EH (cell line): ENCODE measurements at places on chromosomes 2 and 18.

DNA sequence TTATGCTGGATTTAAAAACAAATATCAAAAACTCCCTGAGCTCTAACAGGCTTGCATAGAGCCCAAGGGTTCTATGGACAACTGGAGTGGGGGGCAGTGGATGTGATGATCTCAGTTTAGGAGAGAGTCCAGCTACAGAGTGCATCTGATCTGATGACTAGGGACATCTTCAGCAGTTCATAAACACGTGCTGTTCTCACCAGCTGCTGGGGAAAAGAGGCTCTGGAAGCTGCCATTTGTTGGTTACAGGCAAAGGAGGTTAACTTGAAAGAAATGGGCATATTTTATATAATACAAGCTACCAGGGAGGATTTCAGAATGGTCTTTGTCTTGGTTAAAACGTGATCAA is 36.0 kb upstream of the ZNF396 start:
- DNase-seq: no peak

- peak; percentile 20 for DNase-seq
These were observed 27.1 kb upstream of the BARD1 start for GRCh38 chr2:214836568-214836967.

DNA sequence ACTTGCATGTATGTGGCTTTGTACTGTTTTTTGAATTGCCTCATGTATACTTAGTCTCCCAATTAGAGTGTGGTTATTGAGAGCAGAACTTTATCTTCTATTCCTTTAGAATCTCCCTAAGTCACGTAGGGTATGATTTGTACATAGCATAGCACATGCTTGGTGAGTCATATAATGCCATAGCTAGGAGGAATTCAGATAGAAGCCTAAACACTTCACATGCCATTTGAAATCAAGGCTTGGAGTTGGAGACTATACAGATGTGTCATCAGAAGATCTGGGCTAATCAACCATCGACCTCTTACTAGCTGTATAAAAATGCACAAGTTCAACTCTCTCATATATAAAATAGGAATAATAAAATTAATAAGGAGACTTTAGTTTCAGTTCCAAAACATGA is 222.6 kb upstream of the ST6GAL2 start:
- DNase-seq: peak; percentile 54

GRCh38 chr2:178923546-178923945 is 116.3 kb upstream of the TTN start:
- DNase-seq: no peak

- DNase-seq: peak; percentile 75
These were observed 67.4 kb downstream of the STEAP3 start for GRCh38 chr2:119290859-119291587.

- no peak for DNase-seq
These were observed 33.1 kb upstream of the CYP27A1 start for GRCh38 chr2:218748741-218749441.

DNA sequence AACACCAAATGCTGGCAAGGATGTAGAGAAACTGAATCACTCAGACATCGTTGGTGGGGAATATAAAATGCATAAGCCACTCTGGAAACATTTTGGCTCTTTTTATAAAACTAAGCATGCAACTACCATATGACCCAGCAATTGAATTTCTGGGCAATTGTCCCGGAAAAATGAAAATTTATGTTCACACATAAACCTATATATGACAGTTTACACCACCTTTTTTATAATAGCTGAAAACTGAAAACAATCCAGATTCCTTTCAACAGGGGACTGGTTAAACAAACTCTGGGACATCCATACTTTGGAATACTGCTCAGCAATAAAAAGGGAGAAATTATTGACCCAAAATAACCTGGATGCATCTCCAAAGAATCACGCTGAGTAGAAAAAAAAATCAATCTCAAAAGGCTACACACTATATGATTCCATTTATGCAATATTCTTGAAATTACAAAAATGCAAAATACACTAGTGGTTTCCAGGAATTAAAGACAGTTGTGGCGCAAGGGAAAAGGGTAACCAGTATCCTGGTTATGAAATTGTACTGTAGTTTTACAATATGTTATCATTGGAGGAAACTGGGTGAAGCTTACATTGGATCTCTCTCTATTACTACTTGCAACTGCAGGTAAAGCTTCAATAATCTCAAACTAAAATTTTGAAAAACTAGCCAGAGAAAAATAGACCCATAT is 130.2 kb upstream of the PID1 start:
- DNase-seq: no peak

DNA sequence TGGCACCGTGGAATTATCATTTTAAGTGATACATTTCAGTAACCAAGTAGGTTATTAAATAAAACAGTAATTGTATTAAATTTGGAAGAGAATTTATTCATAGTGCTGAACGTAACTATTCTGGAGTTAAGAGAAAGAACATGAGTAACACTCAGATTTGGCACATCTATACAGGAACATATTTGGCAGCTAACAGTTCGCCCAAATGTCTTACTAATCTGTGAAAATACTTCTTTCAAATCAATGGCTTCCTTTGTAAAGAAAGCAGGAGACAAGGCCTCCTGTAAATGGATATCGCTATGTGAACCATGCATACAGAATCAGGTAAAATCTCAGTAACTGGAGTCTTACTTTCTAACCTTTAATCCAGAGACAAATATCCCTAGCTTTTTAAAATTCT is 64.4 kb downstream of the ZNF516 start:
- no peak for DNase-seq

DNA sequence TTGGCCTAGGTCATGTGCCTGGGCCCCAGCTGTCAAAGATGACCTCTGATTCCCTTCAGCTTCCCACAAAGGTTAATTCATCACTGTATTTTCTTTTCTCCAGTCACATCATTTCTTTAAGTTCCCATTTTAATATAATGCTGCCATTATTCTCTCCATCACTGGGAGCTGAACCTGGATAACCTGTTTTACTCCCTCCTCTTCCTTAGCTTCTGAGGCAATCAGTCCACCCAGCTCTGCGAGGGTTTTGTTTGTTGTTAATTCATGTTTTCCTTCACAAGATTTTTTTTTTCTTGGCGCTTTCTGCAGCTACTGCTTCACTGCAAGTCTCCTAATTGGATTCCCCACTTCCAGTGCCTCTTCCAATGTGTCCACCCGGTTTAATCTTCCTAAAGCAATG is 5.1 kb upstream of the EML4 start:
- DNase-seq: no peak

DNA sequence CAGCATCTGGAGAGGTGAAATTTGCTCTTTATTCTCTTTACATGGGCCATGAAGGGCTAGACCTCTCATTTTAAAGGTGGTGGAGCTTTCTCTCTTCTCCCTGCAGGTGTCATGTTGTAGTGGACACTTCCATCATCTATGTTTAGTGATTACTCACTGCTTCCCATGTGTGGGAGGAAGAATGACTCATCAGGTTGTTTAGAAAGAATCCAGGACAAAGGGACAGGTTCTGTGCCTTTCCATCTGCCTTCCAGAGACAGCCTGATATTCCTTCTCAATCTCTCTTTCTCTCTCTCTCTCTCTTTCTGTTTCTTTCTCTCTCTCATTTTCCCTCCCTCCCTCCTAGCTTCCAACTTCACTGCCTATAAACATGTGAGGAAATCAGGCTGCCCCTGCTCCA is 38.7 kb downstream of the SCG2 start:
- DNase-seq: peak; percentile 73

GRCh38 chr2:11393711-11394236 is 49.3 kb upstream of the ROCK2 start:
- DNase-seq: peak; percentile 33

GRCh38 chr2:10864861-10865636 is 46.7 kb upstream of the KCNF1 start:
- DNase-seq: no peak

- DNase-seq: no peak
These were observed 461.4 kb downstream of the GALR1 start for GRCh38 chr18:77711096-77711495.

- DNase-seq: no peak
These were observed 7.8 kb upstream of the IL1R2 start for GRCh38 chr2:101983928-101984327.

DNA sequence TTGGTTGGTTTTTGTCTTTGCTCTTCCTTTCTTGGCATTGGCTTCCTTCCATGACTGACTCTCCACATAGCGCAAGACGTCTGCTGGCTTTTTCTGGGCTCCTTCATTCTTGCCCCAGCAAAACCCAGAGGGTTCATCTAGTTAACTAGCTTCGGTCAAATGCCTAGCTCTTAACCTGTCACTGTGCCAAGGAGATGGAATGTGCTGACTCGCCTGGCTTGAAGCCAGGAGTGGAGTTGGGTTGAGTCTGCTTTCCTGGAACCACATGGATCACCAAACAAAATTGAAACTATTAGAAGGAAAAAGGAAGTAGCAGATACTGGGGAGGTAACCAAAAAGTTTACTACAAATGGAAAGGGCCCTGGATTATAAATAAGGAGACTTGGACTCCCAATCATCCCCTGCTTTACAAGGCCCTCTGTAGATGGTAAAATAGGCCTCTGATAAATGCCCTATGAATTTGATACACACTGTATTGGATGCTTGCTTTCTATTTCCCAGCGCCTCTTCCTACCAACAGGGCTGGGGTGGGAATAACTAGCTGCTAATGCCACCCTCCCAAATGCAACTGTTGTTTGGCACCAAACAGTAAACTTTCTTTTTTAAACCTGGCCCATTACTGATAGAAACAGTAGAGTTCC is 11.3 kb downstream of the MALT1 start:
- peak; percentile 85 for DNase-seq

DNA sequence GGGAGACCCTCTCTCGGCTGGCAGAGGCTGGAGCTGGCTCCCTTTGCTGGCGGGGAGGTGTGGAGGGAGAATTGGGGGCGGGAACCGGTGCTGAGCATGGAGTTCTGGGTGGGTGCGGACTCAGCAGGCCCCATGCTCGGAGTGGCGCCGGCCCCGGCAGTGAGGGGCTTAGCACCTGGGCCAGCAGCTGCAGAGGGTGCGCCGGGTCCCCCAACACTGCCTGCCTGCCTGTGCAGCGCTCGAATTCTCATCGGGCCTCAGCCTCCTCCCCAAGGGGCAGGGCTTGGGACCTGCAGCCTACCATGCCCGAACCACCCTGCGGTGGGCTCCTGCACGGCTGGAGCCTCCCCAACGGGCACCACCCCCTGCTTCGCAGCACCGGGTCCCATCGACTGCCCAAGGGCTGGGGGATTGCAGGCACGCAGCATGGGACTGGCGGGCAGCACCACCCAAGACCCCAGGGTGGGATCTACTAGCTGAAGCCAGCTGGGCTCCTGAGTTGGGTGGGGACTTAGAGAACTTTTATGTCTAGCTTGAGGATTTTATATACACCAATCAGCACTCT is 129.8 kb downstream of the LRRC30 start:
- DNase-seq: no peak

GRCh38 chr2:106095478-106096298 is 98.4 kb downstream of the UXS1 start:
- no peak for DNase-seq

DNA sequence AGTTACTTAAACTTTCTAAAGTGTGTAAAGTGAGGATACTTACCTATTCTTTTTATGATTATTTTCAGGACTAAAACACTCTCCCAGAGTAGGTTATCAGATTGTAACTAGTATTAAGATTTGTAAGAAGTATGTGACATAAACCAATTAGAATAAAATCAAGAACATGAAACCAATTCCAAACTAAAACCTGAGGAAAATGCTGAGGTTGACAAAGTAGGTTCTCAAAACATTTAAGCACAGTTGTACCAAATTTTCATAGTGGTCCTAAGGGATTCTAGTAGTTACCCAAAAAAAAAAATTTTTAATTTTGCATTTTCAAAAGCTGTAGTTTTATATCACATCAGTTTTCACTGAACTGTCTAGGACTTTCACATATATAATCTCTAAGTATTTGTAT is 157.3 kb downstream of the MEMO1 start:
- DNase-seq: no peak

DNA sequence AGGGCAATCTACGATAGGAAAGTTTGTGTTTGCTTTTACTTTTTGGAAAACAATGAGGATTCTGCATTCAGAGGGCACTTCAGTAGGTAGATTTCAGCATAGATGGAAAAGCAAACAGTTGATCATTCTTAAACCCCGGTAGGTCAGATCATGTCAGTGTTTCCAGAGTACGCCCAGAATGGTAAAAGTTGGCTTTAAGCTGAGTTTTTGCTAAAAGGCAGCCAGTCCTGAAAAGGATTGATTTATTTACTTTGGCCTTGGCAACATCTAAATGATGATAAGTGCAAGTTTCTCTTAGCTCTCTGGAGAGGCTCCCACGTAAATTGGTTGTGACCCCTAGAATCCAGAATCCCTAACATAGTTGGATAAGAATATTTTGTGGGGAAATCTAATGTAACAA is 168.0 kb downstream of the DIS3L2 start:
- no peak for DNase-seq

DNA sequence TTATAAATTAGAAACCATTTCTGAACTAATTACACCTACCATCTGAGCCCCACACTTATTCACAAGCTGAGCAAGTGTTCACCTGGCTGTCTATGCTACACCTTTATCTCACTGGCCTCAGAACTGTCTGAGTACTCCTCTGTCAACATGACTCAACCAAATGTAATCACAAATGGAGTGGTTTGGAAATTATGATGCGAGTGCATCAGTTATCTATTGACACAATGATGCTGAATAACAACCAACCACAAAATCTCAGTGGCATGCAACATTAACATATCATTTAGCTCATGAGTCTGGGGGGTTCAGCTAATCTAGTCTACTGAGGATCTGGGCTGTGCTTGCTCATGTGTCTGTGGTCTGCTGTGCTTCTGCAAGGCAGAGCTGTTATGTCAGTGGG is 184.2 kb upstream of the NXPH2 start:
- no peak for DNase-seq

DNA sequence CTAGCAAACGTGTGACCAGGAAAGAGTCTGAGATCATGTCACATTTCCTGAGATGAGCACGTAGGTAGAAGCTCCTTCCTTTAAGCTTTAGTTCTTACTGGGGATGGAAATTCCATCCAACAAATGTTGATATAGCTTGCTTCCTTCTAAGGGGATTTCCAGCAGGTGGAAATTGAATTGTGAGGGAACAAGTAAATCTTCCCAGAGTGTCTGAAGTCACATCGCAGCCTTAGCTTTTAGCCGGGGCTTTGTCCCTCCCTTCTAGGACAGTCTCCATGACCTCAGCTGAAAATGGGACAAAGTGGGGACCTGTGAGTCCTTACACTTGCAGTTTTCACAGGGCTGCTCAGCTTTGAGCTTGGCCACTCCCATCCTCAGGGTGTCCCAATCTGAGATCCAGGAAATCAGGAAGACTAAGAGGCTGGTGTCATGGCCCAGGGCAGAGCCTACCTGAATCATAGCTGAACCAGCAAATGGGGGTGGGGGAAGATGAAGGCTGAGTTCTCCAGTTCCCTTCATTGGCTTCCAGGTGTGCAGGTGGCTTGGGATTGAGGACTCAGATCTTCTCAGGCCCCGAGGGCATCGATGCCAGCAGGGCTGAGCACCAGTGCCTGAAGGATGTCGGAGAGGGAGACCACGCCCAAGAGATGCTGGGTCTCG is 8.3 kb downstream of the PRKAG3 start:
- DNase-seq: no peak

- DNase-seq: no peak
These were observed 713.6 kb upstream of the POU3F3 start for GRCh38 chr2:104140361-104140760.

- DNase-seq: peak; percentile 61
These were observed 80.8 kb downstream of the APOB start for GRCh38 chr2:20962939-20963557.
